ENCODE measurements at places on chromosomes 1 and 21.

DNA sequence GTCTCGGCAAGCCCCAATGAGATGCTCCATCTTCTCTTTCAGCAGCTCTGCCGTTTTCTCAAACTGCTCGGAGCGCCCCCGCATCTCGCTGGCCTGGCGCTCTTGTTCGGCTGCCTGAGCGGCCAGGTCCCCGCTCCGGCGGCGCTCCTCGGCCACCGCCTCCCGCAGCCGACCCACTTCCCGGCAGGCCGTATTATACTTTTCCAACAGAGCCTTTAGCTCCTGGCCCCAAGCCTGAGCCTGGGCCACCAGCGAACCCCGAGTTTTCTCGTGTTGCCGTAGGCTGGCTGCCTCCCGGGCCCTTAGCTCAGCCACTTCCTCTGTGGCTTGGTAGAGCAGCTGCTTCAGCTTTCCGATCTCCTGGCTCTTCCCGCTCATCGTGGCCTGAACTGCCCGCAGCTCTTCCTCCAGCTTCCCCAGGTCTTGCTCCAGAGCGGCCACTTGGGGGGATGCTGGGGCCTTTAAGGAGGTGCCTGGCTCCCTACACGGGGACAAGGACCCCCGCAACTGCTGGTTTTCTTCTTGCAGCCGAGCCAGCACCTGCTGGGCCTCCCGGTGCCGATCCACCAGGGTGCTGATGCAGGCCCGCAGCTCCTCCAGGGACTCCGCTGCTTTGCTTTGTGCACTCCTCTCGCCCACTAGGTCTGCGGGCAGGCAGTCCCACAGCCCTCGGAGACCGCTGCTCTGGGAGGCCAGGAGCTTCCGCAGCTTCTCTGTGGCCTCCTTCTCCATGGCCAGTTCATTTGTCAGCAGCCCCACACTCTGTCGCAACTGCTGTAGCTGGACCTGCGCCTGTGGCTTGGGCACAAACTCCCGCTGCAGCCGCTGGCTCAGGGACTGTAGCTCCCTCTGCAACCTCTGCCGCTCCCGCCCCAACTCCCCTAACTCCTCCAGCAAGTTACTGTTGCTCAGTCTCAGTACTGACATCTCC is 13.4 kb upstream of the PIAS3 start:
- peak; percentile 30 for DNase-seq

DNA sequence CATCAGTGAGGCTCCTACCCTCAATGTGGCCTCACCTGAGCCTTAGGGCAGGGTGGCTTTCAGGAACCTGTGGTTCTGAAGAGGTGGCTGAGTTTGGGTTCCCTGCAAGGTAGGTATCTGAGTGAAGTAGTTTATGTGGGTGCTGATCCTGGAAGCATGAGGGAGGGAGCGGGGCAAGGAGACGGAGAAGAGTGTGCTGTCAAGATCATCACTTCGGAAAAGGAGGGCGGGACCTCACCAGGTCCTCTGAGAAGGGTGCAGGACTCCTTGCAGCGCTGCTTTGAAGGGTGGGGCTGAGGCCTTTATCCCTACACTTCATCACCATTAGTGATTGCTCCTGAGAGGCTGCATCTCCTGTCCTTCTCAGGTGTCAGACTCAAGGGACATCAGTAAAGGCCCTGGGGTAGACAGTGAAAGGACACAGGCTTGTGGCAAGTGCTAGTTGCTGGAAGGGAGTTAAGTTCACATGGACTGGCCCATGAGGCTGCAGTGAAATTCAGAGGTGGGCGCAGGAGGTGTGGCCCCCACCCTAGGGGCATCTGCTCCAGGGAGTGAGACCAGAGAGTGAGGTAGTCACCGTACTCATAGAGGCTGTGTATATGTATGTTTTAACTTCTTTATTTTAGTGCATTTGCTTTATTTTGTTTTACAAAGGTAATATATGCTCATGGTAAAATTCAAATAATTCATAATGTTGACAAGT is 57.3 kb upstream of the GALNT2 start:
- no peak for DNase-seq

DNA sequence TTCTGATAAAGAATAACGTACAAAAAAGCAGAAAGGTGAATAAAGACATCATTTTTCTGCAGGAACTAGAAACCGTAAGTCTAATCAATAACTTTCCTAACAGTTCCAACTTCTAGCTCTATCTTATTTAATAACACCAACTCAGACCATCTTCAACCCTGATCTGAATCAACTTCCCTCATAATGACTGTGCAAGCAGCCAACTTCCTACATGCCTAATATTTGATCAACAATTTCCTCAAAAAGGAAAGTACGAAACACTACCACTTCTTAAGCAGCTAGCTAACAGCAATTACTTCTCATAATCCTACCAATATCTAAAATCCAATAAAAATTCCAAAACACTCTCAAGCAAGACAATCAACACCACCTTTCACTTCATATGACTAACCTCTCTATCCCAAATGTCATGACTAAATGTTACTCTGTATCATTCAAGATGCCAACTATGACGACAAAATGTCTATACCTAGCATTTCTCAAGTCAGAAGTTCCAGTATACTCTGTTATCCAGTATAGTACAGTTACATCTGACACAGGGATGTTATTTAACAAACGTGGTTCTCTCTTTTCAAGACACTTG is 1.7 kb downstream of the COP1 start:
- DNase-seq: no peak

- no peak for DNase-seq
Measured at GRCh38 chr1:97820470-97821188, 100.2 kb downstream of the DPYD start.

DNA sequence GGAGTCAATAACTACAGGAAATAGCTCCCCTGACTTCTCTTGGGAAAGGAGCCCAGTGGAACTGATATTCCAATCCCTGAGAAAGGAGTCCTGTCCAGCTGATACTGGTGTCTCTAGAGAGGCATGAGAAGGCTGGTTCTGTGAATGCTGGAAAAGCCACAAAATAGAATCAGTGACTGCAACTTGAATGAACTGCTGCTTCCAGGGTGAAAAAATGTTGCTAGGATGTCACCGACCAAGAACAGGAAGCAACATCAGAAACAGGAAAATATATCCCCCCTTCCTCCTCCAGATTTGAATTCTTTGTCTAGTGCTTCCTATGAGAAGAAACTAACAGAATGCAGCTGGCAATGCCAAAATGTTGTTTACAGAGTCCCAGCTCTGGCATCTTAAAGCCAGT is 269.3 kb upstream of the LYPLAL1 start:
- DNase-seq: no peak

- DNase-seq: no peak
Measured at GRCh38 chr1:119081267-119081666, 59.2 kb downstream of the WARS2 start.

GRCh38 chr21:35316933-35317332 is 267.8 kb upstream of the RUNX1 start:
- DNase-seq: no peak

GRCh38 chr1:99682291-99682751 is 36.4 kb downstream of the PALMD start:
- no peak for DNase-seq

DNA sequence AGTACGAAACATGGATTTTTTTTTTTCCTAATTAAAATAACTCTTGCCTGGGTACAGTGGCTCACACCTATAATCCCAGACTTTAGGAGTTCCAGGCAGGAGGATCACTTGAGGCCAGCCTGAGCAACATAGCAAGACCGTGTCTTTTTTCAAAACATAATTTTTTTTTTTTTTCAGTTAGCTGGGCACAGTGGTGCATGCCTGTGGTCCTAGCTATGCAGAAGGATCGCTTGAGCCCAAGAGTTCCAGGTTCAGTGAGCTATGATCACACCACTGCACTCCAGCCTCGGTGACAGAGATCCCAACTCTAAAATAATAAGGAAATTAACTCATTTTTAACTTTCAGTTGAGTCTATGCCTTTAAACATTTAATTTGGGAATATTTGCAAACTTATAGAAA is 170.1 kb downstream of the NEK7 start:
- DNase-seq: no peak

GRCh38 chr1:55575571-55576279 is 360.6 kb upstream of the USP24 start:
- DNase-seq: no peak

DNA sequence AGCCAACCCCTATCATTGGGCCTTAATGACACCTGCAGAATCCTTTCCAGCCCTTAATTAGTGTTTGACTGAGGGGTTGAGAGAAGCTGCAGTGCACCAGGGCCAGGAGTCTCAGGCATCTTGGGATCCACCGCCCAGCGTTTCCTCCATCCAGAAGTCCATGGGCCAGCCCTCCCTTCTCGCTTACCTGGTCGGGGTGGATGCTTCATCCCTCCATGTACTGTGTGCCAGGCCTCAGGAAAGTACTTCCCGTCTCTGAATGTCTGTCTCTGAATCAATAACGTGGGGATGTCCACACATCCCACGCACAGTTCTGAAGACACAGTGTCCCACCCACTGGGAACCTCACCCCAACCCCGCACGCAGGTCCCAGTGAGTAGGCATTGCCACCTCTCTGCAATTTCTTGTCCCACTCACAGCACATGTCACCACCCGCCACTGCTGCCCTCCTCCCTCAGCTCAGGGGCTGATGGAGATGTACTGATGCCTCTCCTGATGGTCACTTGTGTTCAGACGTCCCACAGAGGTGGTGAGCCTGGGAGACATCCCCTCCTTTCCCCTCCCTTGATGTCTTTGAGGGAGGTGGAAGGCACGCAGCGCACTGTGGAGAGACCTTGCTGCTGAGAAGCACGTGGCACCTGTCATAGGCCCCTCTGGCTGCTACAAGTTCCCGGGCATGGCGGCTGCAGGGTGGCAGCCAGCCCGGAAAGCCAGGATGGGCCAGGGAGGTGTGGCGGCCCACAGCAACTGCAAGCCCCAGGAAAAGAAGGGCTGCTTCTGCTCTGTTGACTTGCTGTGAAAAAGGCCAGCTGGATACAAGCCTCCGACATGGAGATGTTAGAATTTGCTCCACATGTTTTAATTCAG is 29.4 kb upstream of the PRSS38 start:
- DNase-seq: no peak

GRCh38 chr1:193185211-193185610 is 1.2 kb downstream of the B3GALT2 start:
- DNase-seq: no peak

- DNase-seq: no peak
Measured at GRCh38 chr1:172254521-172255222, 165.8 kb upstream of the C1orf105 start.

- no peak for DNase-seq
Measured at GRCh38 chr21:43958364-43959158, 53.5 kb upstream of the TRAPPC10 start.

GRCh38 chr21:32298148-32298559 is 501 bp upstream of the MRAP start:
- DNase-seq: no peak

GRCh38 chr21:28740125-28740524 is 252.6 kb downstream of the LTN1 start:
- no peak for DNase-seq

- no peak for DNase-seq
Measured at GRCh38 chr1:154178013-154178412, 13.9 kb downstream of the TPM3 start.

GRCh38 chr1:145959333-145959732 is 1.5 kb upstream of the LIX1L start:
- DNase-seq: no peak

- DNase-seq: no peak
Measured at GRCh38 chr1:97680470-97680869, 240.4 kb downstream of the DPYD start.

- peak; percentile 80 for DNase-seq
Measured at GRCh38 chr1:227563324-227564201, at the start of gene ZNF678. TSS of gene ZNF678 (plus strand) at chr1:227563556. CDS start at chr1:227650992, 87,436 bp downstream.

GRCh38 chr1:90834886-90835660 is 118.0 kb upstream of the BARHL2 start:
- no peak for DNase-seq

DNA sequence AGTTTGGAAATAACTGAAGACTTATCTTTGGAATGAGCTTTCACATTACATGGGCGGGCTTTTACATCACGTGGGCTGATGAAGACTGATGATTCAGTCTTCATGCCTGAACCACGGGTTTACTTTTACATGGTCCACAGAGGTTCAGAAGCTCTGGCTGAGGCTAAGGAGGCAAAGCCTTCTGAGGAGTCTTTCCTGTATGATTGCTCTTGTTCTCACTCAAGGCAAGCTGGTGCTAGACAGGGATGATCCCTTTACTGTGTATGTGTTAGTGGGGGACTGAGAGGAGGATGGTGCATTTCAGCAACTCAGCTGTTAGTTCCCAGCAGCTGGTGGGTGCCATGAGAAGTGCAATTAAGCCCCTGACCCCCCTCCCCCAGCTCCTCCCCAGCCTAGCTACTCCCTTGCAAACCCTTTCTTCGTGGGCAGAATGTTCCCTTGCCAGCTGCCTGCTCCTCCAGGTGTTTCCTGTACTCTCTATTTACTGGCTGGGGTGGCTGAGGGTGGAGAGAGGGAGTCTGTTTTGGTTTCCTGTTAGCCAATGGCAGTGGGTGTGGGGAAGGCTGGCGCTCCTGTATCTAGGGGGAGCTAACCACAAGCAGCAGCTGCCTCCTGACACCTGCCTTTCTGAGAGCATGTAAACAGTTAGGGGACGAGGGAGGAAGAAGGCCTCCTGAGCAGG is 15.4 kb downstream of the BTG2 start:
- DNase-seq: peak; percentile 77

- no peak for DNase-seq
Measured at GRCh38 chr1:170461291-170461747, 70.6 kb upstream of the GORAB start.

DNA sequence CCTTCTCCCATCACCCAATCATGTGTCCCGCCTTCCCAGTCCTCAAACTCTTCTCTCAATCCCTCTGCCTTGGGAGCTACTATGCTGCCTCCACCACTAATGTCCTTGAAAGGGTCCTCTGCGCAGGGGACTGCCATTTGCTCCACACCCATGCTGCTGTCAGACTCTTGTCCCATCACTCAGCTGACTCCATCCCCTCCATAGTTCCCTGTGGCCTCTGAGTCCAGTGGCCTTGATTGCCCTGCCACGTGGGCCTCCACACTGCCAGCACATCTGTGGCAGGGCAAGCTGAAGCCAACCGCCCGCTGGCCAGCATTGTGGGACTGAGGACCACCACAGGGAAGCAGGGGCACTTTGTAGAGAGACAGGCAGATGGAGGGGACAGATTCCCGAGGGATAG is 1.3 kb upstream of the TNNT2 start:
- DNase-seq: no peak

DNA sequence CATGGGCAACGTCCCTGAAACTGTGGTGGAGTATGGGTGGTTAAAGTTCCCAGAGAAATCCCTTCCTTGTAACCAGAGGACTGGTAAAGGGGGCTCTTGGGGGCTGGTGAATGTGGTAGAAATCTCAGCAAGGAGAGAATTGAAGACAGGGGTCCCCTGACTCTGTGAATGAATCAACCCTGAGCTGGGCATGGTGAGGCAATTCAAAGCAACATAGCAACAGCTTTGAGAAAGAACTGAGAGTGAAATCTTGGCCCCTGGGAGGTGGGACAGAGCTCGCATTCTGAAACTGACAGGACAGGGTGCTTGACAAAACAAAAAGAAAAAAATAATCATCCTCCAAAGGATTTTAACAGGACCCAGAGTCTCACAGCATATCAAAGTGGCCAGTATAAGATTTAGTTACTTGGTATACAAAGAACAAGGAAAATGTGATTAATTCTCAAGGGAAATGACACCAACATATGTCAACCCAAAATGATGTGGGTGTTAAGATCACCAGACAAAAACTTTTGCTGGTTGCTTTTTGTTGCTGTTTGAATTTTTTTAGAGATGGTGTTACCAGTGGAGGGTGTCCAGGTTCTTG is 11.7 kb upstream of the SUMO3 start:
- no peak for DNase-seq

Measured in activated gamma-delta T cell treated with Interleukin-2 at 50 U/mL for 16 hours (primary cell).